ENCODE measurements at places on chromosomes 11 and 22.
A peak's percentile ranks its signal among the peaks of the same experiment; 100 is the strongest.

- no peak for DNase-seq
These were observed 18.2 kb upstream of the CLPB start for GRCh38 chr11:72452495-72452894.

- no peak for DNase-seq
These were observed 5.8 kb downstream of the MS4A6E start for GRCh38 chr11:60332846-60333245.

GRCh38 chr11:70420008-70420464 lies 21.7 kb downstream of the CTTN start:
- peak; percentile 47 for DNase-seq

DNA sequence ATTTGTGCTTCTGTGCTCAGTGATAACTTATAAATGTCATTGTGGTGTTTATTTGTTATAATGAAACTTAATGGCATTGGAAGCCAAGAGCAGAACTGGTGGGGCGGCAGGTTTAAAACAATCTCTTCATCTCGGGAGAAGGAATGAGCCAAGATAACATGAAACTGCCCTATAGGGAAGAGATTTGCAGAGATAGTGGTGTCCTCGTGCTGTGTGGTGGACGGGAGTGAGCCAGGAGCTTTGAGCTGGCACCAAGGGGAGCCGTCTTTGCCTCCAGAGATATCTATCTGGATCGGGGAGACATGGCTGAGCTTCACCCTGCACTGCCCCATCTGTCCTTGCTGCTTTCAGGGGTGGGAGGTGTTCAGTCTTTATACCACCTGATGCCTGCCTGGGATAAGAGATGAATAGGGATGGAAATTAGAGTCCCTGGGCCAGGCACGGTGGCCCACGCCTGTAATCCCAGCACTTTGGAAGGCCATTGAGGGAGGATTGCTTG lies 189.6 kb downstream of the ST3GAL4 start:
- no peak for DNase-seq

DNA sequence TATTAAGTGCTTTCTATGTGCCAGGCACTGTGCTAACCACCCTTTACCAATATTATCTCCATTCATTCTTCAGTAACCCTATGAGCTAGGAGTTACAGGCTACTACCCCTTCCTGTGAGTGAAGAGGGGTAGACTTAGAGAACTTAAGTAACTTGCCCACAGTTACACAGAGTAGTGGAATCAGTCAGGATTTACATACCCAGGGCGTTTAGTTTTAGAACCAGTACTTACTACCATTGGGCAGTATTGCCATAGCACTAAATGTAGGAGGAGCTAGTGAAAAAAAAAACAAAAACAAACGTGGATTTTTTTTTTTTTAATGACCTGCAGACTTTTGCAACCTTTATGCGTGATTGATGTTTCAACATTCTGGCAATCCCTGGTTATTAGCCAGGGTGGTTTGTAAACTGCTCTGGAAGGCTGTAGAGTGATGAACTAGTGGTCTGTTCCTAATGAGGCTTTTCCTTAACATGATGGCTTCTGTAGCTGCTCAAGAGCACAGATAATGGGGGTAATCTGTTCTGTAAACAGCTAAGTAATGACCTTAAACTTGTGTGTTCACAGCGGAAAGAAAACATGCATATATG lies 11.4 kb downstream of the TBCEL start:
- DNase-seq, result no peak

- DNase-seq, result no peak
These were observed 25.6 kb downstream of the OR2AG2 start for GRCh38 chr11:6746086-6746618.

- peak; percentile 43 for DNase-seq
These were observed 9.4 kb upstream of the NLRP10 start for GRCh38 chr11:7974668-7975067.

DNA sequence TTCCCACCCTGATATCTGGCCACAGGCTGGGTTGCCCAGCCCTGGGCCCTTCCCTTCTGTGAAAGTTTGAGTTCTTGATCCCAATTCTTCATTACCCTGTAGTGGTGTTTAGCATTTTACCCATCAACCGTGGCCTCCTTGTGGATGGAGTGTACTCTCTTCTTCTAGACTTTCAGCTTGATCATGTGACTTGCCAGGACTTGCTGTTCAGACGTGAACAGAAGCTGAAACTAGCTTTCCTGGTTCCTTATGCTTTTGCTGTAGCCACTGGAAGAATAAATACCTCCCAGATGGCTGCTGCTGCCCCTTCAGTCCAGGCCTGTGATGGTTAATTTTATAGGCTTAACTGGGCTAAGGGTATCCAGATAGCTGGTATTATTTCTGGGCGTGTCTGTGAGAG lies 32.7 kb upstream of the DAGLA start:
- DNase-seq, result no peak

- no peak for DNase-seq
These were observed 82.4 kb downstream of the AASDHPPT start for GRCh38 chr11:106159836-106160235.

- DNase-seq, result peak; percentile 89
These were observed 2.6 kb upstream of the FADS3 start for GRCh38 chr11:61893981-61894380.

- no peak for DNase-seq
These were observed 650 bp downstream of the PPM1F start for GRCh38 chr22:21951931-21952465.

GRCh38 chr22:25900880-25901279 lies 158.9 kb downstream of the MYO18B start:
- no peak for DNase-seq

DNA sequence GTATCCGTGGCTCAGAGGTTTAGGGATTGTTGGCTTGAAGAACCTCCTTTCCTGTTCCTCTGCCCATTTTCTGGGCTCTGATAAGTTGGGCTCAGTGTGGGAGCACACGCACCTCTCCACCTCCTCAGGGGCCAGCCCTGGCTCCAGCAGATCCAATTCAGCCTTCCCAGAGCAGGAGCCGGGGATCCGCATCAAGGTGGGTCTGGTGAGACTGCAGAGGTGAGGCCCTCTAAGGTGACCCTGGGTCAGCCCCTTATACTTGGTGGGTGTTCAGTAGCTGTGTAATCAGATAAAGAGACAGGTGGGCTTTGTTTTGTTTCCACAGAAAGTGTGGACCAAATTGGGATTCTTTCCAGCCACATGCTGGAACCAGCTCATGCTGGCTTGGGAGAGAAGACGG lies 1466.0 kb downstream of the TBC1D22A start:
- DNase-seq, result no peak

GRCh38 chr11:132410383-132410782 lies 1040.0 kb downstream of the NTM start:
- DNase-seq, result no peak

DNA sequence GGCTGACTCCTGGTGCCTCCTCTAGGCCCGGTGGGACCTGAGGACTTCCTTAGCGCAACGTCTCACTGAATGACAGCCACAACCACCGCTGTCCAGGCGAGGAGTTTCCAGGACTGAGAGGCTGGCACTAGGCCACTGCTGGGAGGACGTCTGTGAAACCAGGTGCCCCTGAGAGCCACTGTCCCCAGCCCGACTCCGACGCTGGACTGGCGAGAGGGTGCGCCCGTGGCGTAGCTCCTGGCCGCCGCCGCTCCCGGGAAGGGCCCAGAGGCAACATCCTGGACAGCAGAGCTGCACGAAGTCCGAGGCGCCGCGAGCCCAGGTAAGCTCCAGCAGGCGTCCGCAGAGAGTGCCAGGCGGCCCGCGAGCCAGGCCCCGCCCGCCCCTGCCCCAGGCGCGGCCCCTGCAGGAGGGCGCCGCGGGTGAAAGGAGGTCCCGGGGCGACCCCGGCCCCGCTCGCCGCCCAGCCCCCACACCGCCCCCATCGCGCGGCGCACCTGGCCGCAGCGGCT lies 525 bp downstream of the DGCR2 start:
- peak; percentile 46 for DNase-seq

DNA sequence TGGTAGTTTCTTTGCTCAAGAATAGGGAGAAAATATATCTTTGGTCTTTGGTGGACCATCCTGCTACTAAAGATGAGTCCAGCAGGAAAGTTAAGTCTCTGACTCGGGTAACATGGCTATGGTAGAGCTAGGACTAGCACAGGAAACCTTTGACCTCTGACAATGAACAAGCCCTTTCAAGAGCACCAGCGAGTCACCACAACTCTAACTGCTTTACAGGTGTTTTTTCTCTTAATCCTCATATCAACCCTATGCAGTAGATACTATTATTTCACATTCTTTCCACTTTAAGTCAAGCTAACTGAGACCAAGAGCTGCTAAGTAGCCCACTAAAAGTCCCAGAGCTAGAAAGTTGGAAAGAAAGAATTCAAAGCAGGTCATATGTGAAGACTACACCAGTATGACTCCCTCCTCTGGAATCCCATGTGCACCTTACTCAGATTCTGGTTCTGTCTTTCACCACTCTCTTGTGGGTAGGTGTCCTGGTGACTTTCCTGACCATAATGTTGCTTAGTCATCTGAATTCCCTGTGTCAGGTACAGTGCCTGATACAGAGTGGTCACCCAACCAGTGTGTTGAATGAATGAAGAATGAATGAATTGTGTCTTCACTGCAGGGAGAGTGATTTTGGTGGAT lies 53.8 kb upstream of the ME3 start:
- peak; percentile 51 for DNase-seq

GRCh38 chr11:65429068-65429681 lies 6.6 kb downstream of the NEAT1 start:
- DNase-seq, result peak; percentile 62

GRCh38 chr11:77467993-77468392 lies 5.9 kb downstream of the PAK1 start:
- no peak for DNase-seq

DNA sequence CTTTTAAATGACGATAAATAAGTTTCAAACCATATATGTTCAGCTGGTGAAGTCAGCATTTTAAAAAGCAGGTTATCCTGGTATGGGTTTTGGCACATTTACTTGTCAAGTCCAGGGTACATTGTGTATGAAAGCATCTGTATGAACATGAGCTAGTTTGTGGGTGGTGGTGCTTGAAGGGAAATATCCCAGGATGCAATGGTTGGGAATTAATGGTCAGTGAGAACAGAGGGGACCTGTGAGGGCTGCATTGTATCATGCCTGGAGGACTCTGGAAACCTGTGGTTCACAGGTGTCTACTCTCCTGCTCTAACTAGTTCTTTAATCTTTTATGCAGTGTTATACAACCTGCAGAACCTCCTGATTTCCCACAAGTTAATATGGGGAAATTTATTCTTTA lies 5.8 kb downstream of the DEPDC7 start:
- no peak for DNase-seq

DNA sequence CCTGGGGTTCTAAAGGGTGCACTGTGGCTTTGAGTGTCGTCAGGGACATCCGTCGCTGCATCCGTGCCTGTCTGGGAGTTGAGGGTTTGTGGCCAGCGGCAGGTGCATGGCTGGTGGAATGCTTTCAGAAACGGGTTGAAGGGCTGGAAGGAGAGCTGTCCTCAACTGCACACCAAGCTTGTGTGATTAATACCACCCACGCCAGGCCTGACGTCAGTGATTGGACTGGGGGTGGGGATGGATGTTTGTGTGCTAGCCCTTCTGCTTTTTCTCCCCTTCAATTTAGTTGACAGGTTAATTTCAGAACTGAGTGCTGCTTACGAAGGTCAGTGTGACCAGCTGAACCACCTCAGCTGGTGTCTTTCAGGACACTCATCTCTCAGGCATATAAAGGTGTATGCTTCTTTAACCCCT lies 3.2 kb upstream of the GAB2 start:
- peak; percentile 35 for DNase-seq

DNA sequence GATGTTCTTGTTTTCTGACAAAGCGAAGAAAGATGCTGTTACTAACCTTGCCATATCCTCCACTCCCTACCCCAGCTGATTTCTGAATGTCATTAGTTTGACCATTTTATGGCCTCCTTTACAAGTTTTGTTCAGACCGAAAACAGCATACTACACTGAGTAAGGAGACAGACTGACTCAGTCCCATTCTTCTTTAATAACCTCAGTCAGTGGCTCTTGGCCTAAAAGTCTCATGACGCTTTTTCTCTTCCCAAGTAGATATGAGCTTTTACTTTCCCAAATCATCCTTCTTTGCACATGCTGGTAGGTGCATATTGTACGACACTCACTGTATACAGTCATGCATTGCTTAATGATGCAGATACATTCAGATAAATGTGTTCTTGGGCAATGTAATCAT lies 8.0 kb upstream of the FIBIN start:
- DNase-seq, result no peak

GRCh38 chr11:48036466-48036865 lies 56.1 kb downstream of the PTPRJ start:
- DNase-seq, result peak; percentile 37

GRCh38 chr11:86800960-86801272 lies 574 bp downstream of the PRSS23 start:
- DNase-seq, result no peak

GRCh38 chr11:98296091-98296880 lies 724.5 kb upstream of the CNTN5 start:
- no peak for DNase-seq

DNA sequence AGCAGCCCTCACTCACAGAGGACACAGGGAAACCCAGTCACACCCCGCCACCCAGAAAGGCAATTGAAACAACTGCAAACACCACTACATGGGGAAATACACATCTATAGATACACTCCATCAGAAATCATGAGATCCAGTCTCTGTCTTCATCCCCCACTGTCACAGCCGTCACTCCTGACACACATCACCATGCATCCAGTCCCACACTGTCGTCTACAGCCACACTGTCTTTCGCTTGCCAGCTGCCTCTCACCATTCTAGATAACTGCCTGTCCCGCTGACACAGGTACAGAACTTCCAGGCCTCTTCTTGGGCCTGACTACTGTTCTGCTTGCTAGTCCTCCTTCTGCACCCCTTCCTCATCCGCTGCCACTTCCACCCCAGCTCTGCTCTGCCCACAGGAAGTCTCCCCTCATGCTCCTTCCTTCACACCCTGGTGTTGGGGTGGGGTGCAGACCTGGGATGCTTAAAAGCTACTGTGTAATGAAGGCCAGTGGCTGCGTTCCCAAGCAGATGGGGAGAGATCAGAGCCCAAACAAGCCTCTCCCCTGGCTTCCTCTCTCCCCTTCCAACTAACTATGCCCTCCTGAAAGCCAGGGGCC lies 42.6 kb downstream of the SLC22A12 start:
- DNase-seq, result no peak

DNA sequence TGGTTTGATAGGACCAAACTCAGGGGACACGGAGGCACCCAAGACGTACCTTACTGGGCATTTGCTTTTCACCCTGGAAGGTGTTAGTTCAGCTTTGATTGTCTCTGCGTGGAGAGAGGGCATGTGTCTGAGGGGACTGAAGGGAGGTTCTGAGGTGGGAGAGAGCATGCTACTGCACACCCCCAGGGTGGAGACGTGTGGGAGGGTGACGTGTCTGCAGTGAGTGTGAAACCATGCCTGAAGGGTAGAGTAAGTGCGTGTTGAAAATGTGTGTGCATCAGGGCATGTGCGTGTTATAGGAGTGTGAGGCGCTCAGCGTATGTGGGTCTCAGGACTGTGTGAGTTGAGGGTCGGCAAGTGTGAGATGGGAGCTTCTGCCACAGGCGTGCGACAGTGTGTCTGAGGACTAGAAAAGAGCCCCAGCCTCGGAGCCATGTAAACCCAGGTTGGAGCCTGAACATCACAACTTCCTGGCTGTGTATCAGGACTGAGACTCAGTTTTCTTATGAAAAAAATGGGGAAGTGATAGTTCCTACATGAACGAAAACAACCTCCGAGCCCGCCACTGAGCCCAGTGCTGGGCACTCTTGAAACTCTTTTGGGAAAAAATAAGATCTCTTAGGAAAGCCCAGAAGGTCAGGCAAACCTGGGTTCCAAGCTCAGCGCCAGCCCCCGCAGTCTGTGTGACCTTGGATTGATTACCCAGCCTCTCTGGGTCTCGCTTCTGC lies 11.8 kb upstream of the KCNJ11 start:
- no peak for DNase-seq

- no peak for DNase-seq
These were observed 42.7 kb upstream of the KCNJ11 start for GRCh38 chr11:17431139-17431538.

- DNase-seq, result no peak
These were observed 48.4 kb downstream of the SFI1 start for GRCh38 chr22:31544481-31545480.

All from fibroblast of skin of back (primary cell).